ENCODE measurements at places on chromosomes 4 and X.
A peak's percentile ranks its signal among the peaks of the same experiment; 100 is the strongest.

GRCh38 chr4:8853249-8853648, 18.4 kb downstream of the HMX1 start:
- no peak for DNase-seq

GRCh38 chr4:140078366-140078765, 75.6 kb downstream of the MAML3 start:
- DNase-seq: no peak

GRCh38 chr4:10180927-10181744, 64.5 kb upstream of the WDR1 start:
- no peak for DNase-seq

GRCh38 chr4:144399927-144400326, 246.0 kb upstream of the HHIP start:
- no peak for DNase-seq

DNA sequence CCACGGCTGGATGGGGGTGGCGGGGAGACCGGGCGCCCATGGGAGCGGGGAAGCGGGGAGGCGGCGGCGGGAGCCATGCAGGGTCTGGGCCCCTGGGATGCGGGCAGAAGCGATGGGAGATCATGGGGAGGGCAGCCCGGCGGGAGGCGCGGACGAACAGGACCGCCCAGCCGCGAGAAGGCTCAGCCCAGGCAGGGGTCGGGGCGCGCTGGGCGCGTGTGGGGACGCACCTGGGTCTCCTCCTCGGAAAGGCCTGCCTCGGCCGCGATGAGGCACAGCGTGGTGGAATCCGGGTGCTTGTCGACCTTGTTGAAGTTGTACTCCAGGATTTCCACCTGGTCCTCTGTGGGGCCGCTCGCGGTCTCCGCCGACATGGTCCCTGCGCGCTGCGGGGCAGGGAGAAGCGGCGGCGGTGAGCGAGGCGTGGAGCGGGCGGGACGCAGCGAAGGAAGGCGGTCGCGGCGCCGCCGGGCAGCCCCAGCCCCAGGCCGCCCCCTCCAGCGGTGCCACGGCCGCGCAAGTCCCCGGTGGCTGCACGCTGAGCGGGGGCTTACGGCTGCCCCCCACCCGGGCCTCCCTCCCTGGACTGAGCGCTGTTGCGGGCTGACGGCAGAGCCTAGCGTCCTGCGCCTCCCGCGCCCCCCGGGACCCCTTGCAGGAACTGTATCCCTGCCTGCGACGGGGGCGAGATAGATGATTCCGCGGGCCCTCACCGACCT, 25.3 kb downstream of the HOPX start:
- DNase-seq: peak; percentile 20

- no peak for DNase-seq
These were observed 6.9 kb upstream of the MSANTD1 start for GRCh38 chr4:3241898-3242524.

DNA sequence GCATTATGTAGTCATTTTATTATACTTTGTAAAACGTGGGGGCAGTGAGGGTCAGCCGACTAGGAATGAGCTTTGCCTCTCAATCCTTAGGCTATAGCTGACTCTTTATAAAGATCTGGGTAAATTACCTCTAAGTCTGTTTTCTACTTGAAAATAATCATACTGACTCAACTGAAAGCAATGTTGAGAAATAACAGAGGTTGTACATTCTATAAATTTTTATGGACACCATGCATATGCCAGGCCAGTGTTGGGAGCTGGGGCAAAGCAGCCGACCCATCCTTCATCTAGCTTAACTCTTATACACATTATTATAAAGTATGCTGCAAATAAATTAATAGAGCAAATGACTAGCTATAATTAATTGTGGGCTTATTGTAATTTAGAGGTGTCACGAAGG, 2.2 kb upstream of the DCUN1D4 start:
- DNase-seq: no peak
